ENCODE measurements at places on chromosomes 2 and 18. TPM values are rescaled to one million over a fixed set of nuclear protein-coding genes. Genes with fewer than 3 reads are reported as not detected.
A peak's percentile ranks its signal among the peaks of the same experiment; 100 is the strongest.

DNA sequence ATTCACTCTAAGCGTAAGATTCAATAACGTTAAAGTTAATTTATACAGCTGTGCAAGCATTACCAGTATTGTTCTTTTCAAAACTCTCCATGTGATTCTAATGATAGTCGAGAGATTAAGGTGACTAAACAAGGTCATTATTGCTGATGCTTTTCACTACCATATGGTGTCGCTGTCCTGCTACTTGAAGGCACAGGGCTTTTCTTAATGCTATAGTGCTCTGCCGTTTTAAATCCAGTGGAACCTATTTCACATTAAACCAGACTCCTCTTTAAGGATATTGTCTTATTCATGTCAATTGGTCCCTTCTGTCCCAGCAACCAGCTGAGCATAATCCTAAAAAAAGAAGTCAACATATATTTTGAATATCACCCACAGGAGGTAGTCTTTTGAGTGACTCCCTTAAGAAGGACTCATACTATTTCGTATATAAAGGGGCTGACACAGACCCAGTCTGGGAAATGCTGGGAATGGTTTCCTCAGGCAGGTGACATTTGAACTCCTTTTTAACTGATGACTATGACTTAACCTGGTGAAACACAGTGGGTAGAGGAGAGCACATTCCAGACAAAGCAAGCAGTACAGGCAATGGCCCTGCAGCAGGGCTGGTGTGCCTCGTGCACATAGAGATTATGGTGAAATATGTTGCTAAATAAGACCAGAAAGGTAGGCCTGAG lies 53.9 kb upstream of the CYTIP start:
- ATAC-seq = no peak

DNA sequence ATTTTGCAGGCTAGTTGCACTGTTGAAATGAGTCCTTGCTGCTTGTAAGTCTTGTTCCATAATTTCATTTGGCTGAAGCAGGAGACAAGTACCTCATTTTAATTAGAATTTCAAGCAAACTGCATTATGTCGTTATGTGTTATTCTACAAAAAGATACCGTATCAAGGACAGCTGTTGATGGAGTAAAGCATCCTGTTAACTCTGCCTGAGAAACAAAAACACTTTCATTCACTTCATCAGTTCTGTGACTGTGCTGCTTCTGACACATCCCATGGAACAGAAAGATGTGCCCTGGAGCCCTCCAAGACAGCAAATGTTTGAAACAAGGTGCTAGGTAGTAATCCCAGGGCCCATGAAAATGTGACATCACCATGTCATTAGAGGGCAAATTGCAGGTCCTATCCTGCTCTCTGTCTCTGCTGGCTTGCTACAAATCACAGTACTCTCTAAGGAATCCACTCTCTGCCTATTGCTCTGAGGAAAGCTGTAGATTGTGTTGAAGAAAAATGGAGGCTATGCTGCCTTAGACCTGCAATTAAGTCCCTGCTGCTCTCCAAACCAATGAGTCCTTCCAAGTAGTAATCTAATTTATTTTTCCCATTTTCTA lies 209.7 kb upstream of the PARD3B start:
- ATAC-seq = no peak

GRCh38 chr18:60066219-60066975 lies 166.6 kb downstream of the PMAIP1 start:
- no peak for ATAC-seq

- peak; percentile 89 for ATAC-seq
Observed at GRCh38 chr2:186422226-186422625, 63.8 kb upstream of the ZC3H15 start.

- no peak for ATAC-seq
Observed at GRCh38 chr2:181404472-181404871, 52.7 kb upstream of the ITGA4 start.

- no peak for ATAC-seq
Observed at GRCh38 chr2:24892928-24893327, 27.1 kb downstream of the ADCY3 start.

DNA sequence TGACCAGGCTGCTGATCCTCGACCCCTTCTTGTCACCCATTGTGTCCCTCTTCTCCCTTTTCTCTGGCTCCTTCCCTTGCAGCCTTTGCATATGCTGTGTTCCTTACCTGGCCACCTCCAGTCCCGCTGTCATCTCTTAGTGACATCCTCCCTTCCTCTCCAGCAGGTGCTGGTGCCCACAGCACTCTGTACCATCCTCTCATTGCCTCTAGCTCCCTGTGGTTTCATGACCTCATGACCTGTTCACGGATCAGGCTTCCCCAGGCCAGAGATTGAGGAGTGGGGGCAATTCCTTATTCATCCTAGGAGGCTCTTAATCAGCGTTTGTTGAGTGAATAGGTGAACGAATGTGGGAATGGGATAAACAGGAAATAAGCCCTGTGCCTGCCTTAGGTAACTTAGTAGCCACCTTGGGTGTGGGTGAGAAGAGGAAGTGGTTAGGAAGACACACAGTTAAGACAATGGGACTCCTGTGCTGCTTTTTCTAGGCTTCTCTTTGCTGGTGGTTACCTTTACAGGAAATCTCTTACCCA lies 35.5 kb downstream of the ITGA6 start:
- ATAC-seq = no peak

- ATAC-seq = no peak
Observed at GRCh38 chr2:59256290-59256689, 1015.2 kb upstream of the FANCL start.

DNA sequence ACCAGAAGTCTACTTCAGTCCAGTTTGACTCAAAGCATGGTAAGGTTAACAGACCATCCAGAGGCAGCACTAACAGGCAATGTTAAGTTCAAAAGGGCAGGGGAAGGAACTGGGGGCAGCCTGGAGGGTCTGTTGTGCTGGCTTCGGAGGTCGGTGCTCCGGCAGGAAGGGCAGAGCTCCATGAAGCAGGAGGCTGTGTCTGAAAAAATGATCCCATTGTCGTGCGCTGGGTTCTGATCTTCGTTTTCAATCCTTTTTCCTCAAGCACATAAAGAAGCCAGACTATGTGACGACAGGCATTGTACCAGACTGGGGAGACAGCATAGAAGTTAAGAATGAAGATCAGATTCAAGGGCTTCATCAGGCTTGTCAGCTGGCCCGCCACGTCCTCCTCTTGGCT lies 21.9 kb upstream of the DLX1 start:
- no peak for ATAC-seq

GRCh38 chr2:174013315-174013751 lies 48.2 kb upstream of the SP3 start:
- peak; percentile 73 for ATAC-seq

- ATAC-seq = no peak
Observed at GRCh38 chr2:19973466-19973865, 16.4 kb downstream of the WDR35 start.

DNA sequence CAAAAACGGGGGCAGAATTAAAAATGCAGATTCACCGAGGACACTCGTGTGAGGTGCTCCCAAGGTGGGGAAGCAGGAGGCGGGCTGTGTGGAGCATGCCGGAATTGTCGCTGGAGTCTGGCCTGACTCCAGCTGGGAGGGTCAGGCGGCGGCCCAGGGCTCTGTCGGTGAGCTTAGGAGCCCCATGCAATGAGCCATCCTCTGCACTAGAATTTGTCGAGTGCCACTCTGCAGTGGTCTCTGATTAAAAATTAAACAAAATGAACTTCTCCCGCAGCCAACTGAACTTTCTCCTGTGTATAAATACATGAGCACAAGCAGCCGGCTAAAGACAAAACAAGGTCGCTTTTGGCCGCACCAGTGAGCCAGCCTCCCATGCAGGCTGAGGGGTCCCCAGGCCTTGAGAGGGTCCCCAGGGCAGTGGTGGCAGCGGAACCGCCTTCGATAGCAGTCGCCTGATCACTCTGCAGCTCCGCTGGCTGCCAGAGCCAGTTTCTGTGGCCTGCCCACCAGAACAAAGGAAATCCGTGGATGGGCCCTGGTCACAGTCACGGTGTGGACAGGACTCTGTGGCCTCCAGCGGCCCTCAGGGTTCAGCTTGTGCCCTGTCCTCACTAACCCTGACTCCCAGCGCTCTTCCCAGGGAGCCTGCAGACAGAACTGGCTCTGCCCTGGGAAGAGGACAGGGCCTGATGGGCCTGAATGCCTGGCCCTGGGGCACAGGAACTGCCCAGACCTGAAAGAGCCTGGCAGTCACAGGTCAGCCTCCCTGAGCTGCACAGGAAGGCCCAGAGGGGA lies 201.3 kb downstream of the EIPR1 start:
- ATAC-seq = no peak

DNA sequence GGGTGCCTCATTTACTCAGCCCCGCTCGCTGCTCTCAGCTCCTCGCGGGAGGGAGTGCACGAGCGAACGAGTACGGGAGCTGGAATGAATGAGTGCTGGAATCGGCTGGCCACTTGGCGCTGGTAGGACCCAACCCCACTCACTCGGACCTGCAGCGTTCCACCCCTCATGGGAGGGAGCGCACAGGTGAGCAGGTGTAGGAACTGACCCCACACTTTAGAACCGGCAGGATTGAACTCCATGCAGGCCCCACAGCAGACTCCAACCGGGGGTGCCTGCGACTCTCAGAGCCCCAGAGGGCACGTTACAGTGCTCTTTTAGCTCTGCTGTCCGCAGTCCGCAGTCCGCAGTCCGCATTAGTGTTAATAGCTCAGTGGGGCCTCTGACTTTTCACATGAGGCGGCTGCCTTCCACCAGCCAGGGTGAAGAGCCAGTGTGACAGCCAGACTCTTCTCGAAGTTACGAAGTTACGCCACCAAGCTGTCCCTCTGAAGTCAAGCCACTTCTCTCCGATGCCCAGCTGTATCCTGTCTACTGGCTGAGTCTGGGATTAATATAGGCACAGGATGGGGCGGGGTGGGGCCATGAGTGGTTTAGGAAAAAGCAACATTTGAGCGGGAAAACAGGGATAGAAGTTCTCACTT lies 102.7 kb upstream of the ARHGAP15 start:
- ATAC-seq = peak; percentile 43

DNA sequence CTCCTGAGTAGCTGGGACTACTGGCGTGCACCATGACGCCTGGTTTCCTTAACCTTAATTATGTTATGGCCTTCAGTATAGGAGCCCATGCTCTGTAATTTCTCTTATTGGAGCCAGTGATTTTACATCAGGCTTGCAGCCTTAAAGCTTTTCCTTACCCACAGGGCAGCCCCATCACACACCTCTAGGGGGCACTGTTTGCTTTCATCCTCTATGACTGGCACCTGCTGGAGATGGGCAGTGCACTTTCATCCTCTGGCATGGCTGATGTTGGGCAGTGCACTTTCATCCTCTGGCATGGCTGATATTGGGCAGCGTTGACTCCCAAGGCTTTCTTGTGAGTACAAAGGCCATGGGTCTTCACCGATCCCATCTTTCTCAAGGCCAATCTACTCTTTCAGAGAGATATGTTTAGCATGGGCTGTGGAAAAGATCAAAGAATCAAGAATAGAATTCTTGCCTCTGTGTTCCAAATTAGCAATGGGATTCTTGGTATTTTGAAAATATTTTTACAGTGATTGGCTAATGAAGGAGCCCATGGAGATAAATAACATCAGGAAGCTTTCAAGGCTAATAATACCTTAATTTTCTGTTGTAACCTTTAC lies 80.7 kb upstream of the MEX3C start:
- ATAC-seq = no peak

- peak; percentile 1 for ATAC-seq
Observed at GRCh38 chr2:44360749-44361329, 455 bp downstream of the PREPL start.

DNA sequence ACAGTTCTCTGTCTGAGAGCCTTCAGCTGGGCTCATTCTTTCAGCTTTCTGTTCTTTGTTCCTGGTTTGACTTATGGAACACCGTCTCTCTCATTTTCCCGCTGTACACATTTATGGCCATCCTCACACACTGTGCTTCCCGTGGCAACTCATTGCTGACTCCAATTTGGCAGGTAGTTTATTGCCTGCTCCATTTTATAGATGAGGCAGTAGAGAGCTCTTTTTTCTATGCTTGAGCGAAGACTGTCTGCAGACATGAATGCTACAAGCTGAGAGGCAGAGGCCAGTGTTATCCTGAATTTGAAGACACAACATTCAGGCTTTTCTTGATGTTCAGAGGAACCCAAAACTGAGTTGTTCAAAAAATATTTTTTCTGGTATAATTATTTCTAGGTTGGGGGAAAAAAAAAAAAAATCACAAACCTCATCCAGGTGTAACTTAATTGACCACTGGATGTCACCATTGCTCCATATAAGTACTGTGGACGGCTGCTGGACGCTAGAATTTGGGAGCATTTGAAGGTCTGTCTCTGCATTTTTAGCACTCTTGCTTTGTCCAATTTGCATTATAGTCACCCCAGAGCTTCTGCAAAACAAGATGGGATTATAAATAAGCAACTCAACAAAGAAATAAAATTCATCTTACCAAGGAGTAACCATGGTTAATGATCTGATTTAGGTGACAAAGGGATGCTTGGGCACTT lies 83.5 kb downstream of the HRH4 start:
- ATAC-seq = no peak

DNA sequence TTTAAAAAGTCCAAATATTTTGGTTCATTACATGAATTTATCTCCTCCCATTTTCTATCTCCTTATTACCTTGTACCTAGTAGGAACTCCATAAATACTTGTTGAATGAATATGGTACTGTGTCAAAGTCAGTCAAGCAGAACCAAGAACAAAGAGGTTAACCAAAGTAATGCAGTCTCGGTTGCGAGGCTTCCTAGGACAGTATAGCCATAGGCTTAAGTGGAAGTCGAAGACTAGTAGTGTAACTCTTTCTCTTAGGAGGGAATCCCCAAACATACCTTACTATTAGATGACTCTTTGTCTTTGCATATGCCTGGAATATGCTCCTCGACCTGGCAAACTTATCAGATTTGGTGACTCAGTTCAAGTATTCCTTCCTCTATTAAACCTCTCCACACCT lies 4.8 kb downstream of the LIPT1 start:
- ATAC-seq = no peak

DNA sequence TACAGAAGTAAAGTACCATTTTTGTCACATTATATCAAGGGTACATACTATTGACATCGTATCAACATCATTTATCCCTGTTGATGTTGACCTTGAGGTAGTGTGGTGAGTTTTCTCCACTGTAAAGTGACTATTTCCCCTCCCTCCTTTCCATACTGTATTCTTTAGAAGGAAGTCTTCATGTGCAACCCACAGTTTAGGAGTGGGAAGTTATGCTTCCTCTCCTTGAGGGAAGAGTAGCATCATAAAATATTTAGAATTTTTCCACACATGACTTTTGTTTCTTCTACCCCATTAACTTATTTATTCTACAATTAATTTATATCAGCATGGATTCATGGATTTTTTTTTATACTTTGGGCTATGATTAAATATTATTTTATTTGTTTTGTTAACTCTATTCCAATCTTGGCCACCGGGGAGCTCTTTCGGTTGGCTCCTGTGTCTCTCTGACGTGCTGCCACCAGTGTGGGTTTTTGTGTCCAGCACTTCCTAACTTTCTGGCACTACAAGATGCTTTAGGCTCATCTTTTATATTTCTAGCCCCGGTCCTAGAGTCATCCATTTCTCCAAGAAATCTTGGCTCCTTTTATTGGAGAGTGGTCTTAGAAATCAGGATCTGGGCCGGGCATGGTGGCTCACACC lies 19.0 kb downstream of the AQP12B start:
- no peak for ATAC-seq

Gene MTCL1
- 60.3 TPM for total RNA-seq

Gene TLX2
- total RNA-seq = 0.27 TPM

Gene KLHL30
- total RNA-seq = 3.1 TPM

Gene KYNU
- 2.6 TPM for total RNA-seq

Gene CNTNAP5
- total RNA-seq = not detected

Gene HRH4
- total RNA-seq = 0.16 TPM

Gene IGFBP5
- total RNA-seq = 532 TPM

Gene ICOS
- 0.32 TPM for total RNA-seq

Gene SPP2
- total RNA-seq = not detected

Gene GPR39
- total RNA-seq = not detected
